ENCODE measurements at places on chromosomes 2 and 18.

- DNase-seq: no peak
Measured at GRCh38 chr18:67694787-67695186, 178.3 kb upstream of the DSEL start.

DNA sequence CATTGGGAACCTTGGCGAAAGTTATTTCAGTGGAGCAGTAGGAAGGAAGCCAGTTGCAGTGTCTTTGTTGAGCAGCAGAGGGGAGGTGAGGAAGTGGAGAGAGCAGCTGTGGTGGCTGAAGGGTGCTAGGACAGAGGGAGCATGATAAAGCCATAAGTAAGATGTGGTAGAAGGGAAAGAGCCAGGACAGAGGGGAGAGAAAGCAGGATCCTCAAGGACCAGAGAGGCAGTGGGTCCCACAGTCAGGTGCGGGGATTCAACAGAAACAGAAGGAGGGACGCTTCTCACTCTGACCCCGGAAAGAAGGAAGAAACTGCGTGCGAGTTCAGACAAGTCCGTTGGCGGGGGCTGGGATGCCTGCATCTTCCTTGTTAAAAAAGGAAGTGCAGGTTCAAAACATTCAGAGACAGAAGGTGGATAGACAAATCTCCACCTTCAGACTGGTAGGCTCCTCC is at the start of gene CXCR2:
TSS of gene CXCR2 (plus strand) at position 403 of the 455 bp plus-strand sequence. CDS start 8,774 bp downstream, outside the sequence.
- DNase-seq: no peak

GRCh38 chr2:72897785-72898584 is 10.8 kb downstream of the SPR start:
- DNase-seq: no peak

- no peak for DNase-seq
Measured at GRCh38 chr2:115910270-115910669, 1467.8 kb downstream of the DPP10 start.

DNA sequence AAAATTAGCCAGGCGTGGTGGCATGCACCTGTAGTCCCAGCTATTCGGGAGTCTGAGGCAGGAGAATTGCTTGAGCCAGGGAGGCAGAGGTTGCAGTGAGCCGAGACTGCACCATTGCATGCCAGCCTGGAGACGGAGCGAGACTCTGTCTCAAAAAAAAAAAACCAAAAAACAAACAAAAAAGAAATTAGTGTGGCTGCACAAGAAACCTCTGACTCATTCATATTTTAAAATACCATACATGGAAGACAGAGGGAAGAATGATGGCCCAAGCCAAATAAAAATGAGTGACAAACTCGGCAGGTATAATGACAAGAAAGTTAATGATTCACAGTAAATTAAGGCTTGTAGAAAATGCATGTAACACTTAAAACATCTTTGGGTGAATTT is 875.8 kb downstream of the EPHA4 start:
- DNase-seq: no peak
